T-helper 2 cell (primary cell): ENCODE measurements at places on chromosomes 6 and 20.

DNA sequence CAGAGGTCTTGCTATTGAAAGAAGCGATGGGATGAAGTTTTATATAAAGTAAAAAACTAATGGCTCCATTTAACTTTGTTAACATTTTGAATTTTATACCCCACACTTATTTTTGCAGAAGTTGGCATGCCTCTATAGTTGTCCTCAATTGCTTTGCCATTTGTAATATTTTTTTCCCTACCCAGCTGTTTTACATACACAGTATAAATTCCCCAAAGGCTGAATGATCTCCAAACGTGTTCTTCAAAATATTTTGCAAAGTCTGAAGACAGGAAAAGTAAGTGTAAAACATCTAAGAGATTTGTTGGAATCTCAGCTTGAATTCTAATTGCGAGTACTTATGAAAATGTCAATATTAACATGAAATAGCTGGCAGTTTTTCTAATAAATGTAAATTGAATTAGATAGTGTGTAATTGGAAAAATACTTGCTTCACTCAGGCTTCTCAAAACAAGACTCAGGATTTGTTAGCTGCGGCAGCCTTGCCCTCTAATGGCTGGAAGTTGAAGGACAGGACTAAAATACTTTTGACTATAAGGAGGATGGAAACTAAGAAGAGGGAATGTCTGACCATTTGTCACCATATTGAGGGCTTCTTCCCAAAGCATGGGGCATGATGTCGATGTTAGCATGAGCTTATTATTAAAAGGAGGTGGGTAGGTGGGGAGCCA is 226.8 kb downstream of the UST start:
- no peak for DNase-seq

DNA sequence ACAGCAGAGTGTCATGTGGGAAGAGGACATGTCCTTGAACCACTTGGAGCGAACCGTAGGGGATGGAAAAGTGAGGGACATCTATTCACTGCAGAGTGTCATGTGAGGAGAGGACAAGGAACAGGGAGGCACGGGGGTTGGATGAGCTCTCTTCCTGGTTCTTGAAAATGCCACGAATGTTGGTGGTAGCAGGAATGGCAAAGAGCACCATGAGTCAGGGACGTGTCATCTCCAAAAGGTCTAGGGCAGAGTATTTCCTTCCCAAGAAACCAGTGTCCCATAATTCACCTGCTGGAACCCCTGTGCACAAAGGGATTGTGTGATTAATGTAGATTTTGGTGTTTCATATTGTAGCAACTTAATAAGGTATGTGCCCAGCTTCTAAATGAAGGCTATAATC is 136.8 kb downstream of the BFSP1 start:
- DNase-seq, result no peak

DNA sequence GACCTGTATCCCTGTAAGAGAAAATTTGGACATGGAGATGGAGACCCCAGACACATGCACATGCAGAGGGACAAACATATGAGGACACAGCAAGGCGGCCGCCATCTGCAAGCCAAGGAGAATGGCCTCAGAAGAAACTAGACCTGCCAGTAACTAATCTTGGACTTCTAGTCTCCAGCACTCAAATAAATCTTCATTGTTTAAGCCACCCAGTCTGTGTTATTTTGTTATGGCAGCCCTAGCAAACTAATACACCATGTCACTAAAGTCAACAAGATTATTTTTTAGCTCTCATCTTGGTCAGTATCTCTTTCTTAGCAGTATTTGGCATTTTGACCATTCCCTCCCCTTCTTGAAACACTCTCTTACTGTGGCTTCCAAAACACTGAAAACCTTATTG is 26.7 kb downstream of the LATS1 start:
- DNase-seq, result no peak

DNA sequence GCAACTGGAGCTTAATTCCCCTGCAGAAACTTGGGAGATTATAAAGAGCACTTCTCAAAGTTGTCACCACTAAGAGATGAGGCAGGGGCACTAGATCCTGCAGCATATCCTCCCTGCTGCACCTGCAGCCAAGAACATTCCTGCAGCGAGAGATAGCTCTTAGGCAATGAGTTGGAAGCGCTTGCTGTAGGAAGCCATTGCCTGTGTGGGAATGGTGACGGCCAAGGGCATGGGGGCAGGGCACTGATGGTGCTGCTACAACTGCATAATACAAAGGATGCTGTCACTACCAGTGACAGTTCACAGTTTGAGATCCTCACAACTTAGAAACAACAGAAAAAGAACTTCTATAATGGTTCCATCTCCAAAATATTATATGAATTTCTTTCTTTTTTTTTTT is 89.9 kb downstream of the CDS2 start:
- no peak for DNase-seq

DNA sequence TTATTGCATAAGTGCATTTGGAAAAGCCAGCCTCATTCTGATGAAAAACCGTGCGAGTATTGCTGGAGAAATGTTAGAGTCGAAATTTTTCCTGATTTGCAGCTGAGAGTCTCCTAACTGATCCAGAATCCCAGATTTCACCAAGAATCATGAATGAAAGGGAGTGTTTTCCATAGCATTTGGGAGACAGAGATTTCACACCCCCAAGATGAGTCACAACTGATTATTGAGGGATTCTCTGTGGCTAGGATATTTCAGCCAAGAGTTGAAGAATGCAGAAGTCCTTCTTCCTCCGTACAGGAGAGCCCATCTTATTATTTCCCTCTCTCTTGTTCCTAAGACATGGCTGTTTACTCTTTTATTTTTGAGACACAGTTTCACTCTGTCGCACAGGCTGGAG is 82.2 kb upstream of the SALL4 start:
- no peak for DNase-seq

- DNase-seq, result no peak
Measured at GRCh38 chr6:84967389-84967788, 203.0 kb upstream of the TBX18 start.

GRCh38 chr6:121857551-121857950 is 422.1 kb downstream of the GJA1 start:
- DNase-seq, result no peak
